ENCODE measurements at places on chromosomes 13 and 19.

GRCh38 chr13:37277435-37278144, 172.1 kb upstream of the CSNK1A1L start:
- peak; percentile 18 for DNase-seq

DNA sequence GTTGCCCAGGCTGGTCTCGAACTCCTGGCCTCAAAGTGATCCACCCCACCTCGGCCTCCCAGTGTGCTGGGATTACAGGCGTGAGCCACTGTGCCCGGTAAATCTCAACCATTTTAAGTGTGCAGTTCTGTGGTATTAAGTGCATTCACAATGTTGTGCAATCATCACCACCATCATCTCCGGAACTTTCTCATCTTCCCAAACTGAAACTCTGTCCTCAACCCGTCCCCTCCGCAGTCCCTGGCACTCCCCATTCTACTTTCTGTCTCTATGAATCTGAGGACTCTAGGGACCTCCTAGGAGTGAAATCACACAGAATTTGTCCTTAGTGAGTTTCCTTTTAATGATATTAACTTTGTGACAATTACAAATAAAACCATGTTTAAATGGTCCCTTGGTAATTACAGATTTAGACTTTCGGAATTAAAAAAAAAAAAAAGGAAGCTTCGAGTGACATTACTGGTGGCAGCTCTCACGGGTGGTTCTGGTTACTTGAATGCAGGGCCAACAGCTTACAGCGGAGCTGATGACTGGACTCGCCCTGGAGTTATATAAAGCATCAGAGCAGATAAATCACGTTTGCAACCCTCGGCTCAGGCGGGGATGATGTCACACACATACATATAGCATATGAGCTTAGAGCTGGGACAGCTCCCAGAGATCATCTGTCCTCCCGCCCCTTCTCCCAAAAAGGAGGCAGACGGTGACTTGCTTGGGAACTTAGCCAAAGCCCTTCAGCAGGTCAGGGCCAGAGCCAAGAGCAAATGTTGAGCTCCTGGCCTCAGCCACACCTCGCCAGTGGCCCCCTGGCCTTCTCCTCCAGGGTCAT, 89.8 kb downstream of the ZNF557 start:
- DNase-seq: no peak

DNA sequence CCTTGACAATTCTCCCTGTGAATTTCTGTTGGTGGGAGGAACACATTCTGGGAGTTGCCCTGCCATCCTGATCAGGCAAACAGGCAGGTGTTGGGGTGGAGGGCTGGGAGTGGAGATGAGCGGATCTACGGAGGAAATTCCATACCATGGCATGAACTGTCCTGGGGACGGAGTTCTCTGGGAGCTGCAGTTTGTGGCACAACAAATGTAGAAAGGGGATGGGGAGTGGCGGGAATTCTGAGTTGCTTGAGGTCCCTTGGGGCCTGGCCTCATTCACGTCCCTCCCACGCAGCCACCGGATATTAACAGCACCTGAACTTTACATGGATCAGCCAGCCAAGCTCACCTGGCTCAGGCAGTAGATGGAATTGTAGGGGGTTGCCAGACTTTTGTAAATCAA, 70.0 kb downstream of the CHST8 start:
- no peak for DNase-seq

DNA sequence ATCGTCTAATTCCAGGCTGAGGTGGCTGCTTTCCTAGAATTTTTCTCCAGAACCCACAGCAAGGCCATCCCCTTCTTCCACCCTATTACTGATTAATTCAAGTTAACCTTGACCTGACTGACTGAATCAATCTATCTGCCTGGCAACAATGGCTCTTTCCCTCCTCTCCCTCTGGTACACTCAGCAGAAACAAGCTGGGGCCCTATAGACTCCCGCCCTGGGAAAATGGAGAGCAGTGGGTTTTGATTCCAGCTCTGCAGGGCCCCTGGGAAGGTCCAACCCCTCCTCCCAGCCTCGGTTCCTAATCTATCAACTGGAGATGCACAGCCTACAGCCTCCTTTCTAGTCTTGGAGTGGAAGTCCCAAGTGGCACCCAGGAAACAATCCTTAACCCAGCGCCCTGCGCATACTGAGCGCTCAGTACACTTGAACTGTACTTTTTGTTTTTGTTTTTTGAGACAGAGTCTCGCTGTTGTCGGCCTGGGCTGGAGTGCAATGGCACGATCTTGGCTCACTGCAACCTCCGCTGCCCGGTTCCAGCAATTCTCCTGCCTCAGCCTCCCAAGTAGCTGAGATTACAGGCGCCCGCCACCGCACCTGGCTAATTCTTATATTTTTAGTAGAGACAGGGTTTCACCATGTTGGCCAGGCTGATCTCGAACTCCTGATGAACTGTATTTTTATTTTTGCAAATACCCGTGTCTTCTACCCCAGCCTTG, 5.2 kb upstream of the C3 start:
- DNase-seq: no peak

DNA sequence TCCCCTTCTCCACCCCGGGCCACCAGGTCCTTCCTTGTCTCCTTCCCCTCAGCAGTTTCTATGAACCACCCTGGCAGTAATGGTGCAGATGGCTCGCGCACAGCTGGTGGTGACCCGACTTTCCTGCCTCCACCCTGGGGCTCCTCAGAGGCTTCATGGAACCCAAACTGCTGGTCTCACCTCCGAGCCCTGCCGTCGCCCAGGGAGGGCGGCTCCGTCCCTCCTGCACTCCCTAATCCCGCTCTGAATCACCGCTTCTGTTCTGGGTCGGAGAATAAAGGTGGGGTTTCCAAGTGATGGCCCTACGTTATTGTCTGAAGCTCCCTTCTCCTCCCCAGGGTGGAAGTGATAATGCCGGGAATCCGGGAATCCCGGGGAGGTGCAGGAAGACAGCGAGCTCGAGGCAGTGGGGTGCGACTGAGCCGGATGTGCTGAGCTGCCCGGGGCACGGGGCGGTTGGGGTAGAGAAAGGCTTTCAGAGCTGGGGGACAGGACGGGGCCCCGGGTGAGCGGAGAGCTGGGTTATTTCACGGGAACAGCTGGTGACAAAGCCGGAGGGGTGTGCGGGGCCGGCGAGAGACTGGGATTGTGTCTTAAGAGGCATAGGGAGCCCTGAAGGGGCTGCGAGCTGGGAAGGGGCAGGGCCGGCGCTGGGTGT, 711 bp downstream of the FUT2 start:
- DNase-seq: no peak

- DNase-seq: no peak
Observed at GRCh38 chr19:49820125-49820524, 2.0 kb downstream of the MED25 start.

DNA sequence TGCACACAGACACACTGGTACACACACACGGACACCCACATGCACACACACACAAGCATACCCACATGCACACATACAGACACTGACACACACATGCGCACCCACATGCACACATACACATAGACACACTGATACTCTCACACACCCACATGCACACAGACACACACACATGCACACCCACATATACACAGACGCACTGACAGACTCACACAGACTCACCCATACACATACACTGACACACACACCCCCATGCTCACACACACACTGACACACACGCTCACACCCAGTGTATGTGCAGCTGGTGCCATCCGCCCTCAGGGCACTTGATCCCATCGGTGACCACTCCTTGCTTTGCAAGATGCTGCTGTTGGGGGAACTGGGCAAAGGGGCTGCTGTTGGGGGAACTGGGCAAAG, 9.7 kb upstream of the RASA3 start:
- DNase-seq: no peak

DNA sequence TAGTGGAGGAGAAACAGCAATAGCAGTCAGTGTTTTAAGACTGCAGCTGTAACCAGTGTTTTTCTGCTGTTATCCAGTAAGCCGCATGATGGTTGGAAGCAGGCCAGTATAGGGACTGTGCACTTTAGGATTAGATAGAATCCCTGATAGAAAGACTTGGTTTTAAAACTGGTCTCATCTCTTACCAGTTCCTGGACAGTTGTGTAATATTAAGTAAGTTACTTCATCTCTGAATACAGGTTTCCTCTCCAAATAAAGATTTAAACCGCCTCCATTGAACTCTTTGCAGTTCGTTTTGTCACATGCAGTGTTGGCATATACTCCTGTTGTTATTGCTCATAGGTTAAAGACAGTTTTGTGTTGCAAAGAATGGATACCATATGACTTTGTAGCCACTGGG, 25.6 kb downstream of the URI1 start:
- peak; percentile 74 for DNase-seq

- DNase-seq: peak; percentile 35
Observed at GRCh38 chr13:46324976-46325375, 62.1 kb downstream of the RUBCNL start.

DNA sequence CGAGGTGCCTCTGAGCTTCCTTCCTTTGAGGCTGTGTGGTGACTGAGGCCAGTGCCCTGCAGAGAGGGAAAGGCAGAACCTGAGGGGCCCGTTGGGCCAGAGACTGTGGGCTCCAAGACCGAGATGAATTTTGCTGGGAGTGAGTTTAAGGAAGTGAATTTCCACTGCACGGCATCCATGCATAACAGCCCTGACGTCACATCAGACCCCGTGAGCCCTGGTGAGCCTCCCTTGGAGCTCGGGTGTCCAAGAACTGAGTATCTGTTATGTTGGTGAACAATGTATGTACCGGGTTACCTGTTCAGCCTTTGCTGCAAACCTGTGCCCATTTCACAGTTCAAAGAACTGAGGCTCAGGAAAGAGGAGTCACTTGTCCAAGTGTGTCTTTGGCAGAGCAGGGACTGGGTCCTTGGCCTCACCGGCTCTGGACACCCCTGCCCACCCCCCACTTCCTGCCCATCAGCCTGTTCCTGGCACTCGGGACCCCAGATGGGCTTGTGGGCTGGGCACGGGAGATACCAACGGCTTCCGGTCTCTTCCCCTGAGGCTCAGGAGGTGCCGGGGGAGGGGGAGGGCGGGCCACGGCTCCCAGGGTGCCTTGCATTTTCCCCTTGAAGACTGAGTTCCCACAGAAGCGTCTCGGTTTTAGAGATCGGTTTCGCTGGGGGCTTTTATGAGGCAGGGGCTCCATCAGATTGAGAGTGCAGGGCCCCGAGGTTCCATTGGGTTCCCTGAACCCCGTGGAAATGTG, 33.7 kb downstream of the NFILZ start:
- DNase-seq: no peak

- DNase-seq: peak; percentile 43
Observed at GRCh38 chr13:37144661-37145060, 39.2 kb upstream of the CSNK1A1L start.

Measured in choroid plexus epithelial cell (primary cell).